ENCODE measurements at places on chromosomes 5 and 9.

DNA sequence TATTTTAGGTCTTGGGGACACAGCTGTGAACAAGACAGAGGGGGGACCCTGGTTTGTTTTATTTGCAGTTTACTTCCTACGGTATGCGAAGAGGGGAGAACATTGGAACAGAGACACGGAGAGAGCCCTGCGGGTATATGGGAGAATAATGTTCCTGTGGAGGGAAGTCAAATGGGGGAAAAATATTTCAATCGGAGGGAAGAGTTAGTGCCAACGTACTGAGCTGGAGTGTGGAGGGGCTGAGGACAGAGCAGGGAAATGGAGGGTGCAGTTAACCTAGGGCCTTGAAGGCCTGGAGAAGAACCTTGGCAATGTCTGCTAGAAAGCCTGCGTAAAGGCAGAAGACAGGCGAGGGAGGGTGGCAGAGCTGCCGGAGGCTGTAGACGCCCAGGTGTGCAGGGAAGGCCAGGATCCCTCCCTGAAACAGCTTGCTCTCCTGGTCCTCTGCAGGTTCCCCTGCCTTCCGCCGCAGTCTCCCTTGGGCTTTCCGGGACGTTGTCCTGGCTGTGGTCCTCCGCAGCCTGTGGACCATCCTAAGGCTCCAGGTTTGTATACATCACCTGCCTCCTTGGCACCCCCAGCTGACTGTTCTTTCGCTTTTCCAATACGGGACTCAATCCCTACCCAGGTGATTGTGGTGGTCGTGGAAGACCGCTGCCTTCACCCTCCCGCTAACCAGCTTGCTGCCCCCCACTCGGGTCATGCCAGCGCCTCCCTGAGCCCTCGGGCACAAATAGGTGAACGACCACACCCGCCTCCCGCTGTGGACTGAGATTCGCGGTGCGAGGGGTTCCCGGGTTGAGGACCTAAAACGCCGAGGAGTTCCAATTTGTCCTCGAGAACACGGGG, 1.9 kb upstream of the RACK1 start:
- peaks cover 86% of the 10 kb centered on the region for H3K4me1 ChIP-seq
- H3K27me3 ChIP-seq, result no peaks in the 10 kb centered on the region
- H3K27ac ChIP-seq, result peak overlapping the region; percentile 94
- H3K4me3 ChIP-seq, result peak overlapping the region; percentile 78

- H3K4me1 ChIP-seq, result no peaks in the 10 kb centered on the region
- H3K4me3 ChIP-seq, result no peak overlapping the region
- no peaks in the 10 kb centered on the region for H3K36me3 ChIP-seq
- H3K27me3 ChIP-seq, result no peaks in the 10 kb centered on the region
Measured at GRCh38 chr9:115674091-115674490, 479.5 kb upstream of the PAPPA start.

DNA sequence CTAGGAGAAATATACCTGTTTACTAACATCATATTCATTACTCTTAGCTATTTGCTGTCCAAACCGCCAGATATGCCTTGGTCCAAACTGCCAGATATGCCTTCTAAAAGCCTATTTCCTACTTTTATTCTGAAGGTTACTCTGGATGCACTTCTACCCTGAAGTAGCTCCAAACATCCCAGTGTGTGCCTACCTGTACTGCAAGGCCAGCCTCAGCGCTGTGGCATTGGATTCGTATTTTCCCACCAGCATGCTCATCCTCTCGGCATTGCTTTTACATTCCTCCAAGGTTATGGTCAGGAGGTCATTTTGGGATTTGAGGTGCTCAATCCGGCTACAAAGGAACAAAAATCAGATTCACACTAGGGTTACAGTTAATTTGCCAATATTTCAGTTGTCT, 94.3 kb downstream of the DCP2 start:
- DNase-seq, result no peak
- no peak overlapping the region for H3K27ac ChIP-seq
- peaks cover 7% of the 10 kb centered on the region for H3K4me1 ChIP-seq
- H3K27me3 ChIP-seq, result no peaks in the 10 kb centered on the region
- H3K4me3 ChIP-seq, result no peak overlapping the region

DNA sequence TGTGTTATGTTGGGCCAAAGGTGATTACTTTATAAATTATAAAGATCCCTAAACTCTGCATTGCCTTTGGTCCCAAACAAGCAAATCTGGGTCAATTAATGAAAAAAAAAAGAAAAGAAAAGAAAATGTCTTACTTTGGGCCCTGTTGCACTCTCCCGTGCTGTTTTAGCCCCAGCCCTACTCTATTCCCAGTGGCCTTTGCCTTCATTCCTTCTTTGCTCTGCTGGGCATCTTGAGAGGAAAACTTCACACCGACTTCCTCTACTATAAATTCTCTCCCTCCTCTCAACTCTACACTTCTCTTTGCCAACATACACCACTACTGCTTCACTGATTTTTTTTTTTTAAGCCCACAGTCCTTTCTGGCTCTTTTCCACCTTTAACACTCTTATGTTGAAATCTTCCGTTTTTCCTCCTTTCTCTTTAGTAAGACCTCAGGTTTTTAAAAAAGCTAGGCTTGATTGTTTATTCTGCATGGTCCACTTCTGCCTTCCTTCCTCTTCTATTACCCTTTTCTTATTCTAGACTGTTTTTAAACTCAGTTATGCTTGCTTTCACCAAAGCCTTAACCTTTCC, 4.5 kb upstream of the MSMP start:
- H3K27ac ChIP-seq, result peak overlapping the region; percentile 89
- no peak overlapping the region for H3K4me3 ChIP-seq
- no peaks in the 10 kb centered on the region for H3K27me3 ChIP-seq
- DNase-seq, result no peak

DNA sequence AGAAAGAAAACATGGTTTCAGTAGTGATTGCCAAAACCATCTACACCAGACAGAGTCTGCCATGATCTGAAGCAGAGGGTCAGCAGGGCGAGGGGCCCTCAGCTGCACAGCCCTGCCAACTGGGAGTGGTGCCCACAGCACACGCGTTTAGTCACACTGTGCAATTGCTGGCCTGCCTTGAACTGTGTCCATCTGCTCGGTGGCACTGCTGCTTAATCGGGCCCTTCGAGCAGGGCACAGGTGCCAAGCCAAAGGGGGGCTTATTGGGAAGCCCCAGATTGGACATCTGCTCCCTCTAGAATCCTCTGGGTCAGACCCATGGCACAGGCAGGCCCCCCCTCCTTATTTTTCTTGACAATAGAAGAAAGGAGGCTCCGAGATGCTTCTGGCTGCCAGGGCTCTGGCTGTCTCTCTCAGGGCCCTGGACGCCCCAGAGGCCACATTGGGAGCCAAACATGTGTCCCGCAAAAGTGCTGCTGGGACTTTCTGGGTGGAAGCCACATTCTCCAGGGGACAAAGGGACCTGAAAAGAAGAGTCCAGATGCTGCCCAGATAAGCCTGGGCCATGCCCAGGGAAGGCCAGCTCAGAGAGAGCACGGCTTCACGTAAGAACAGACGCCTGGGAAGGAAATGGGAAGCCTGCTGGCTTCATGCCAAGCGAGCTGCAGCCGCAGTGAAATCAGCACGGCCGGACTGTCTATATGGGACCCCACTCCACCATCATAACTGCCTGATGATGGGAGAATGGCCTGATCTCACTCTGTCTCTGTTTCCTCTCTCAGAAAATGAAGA, 349.2 kb downstream of the GADD45G start:
- peaks cover 4% of the 10 kb centered on the region for H3K4me1 ChIP-seq
- no peak for DNase-seq
- no peak overlapping the region for H3K27ac ChIP-seq
- no peaks in the 10 kb centered on the region for H3K36me3 ChIP-seq
- H3K4me3 ChIP-seq, result no peak overlapping the region

GRCh38 chr9:117021906-117022305, 334.8 kb downstream of the TRIM32 start:
- H3K27me3 ChIP-seq, result no peaks in the 10 kb centered on the region
- DNase-seq, result no peak
- H3K4me3 ChIP-seq, result no peak overlapping the region
- no peak overlapping the region for H3K27ac ChIP-seq

DNA sequence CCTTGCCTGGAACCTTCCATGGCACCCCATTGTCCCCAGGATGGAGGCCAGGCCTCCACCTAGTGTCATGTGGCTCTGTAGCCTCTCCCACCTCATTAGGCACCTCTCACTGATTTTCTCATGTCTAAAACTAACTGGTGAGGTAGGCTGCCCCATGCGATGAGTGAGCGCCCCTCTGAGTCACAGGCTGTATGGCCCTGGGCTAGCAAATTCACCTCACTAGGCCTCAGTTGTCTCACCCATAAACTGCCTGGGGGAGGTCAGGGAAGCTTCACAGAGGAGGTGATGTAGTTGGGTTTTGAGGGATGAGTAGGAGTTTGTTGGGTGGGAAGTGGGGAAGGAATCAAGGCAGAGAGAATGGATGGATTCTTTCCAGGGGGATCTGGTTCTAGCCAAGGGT, 8.8 kb downstream of the RXRA start:
- peaks cover 95% of the 10 kb centered on the region for H3K4me1 ChIP-seq
- no peak for DNase-seq
- no peak overlapping the region for H3K4me3 ChIP-seq
- no peak overlapping the region for H3K27ac ChIP-seq
- no peaks in the 10 kb centered on the region for H3K36me3 ChIP-seq

- peak; percentile 30 for DNase-seq
- H3K27me3 ChIP-seq, result no peaks in the 10 kb centered on the region
- no peak overlapping the region for H3K27ac ChIP-seq
- H3K4me3 ChIP-seq, result no peak overlapping the region
Measured at GRCh38 chr9:92745331-92745730, 19.3 kb downstream of the BICD2 start.

DNA sequence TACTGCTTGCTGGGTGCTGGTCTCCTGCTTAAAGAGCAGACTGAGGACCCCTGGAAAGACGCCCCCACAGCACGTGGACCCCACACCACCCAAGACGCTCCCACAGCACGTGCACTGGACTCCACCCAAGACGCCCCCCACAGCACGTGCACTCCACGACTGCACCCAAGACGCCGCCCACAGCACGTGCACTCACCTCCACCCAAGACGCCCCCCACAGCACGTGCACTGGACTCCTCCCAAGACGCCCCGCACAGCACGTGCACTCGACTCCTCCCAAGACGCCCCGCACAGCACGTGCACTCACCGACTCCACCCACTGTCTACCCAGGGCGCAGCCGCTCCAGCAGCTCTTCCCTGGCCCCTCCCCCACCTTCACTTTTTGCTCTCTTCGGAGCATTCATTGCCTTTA, 50.5 kb downstream of the EHMT1 start:
- no peaks in the 10 kb centered on the region for H3K27me3 ChIP-seq
- no peak overlapping the region for H3K27ac ChIP-seq

- H3K36me3 ChIP-seq, result no peaks in the 10 kb centered on the region
- H3K27me3 ChIP-seq, result peaks cover 51% of the 10 kb centered on the region
- DNase-seq, result peak; percentile 82
- peak within 1 kb of the TSS; percentile 10 for H3K4me3 ChIP-seq
- peaks cover 2% of the 10 kb centered on the region for H3K4me1 ChIP-seq
Measured at GRCh38 chr5:73120222-73121118, at the start of gene TMEM171. TSS of gene TMEM171 (plus strand) at chr5:73120575. CDS start at chr5:73123374, 2,799 bp downstream.

GRCh38 chr5:75536694-75537360, 25.1 kb downstream of the POLK start:
- H3K27ac ChIP-seq, result no peak overlapping the region
- DNase-seq, result peak; percentile 80
- no peaks in the 10 kb centered on the region for H3K36me3 ChIP-seq
- H3K4me1 ChIP-seq, result peaks cover 26% of the 10 kb centered on the region

- DNase-seq, result no peak
- no peaks in the 10 kb centered on the region for H3K4me1 ChIP-seq
- H3K4me3 ChIP-seq, result no peak overlapping the region
- H3K27me3 ChIP-seq, result no peaks in the 10 kb centered on the region
Measured at GRCh38 chr9:8863886-8864544, 1064.4 kb upstream of the DMAC1 start.

DNA sequence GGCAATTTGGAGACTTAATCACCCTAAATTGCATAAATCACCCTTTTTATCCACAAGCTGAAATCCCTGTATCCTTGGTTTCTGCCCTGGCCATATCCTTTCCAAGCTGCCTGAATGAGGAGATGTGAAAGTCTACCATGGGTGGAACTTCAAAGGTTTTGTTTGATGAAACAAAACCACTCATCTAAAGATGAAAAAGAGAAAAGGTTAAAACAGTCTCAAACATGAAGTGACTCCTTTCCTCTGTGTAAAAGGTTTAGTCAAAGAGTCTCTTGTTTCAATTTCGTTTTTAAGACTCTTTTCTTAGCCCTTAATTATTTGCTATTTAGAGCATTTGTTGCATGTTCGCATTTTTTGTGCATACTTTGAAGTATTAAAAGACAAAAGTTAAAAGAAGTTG, 11.2 kb downstream of the SLC45A2 start:
- no peaks in the 10 kb centered on the region for H3K36me3 ChIP-seq
- no peaks in the 10 kb centered on the region for H3K27me3 ChIP-seq
- H3K27ac ChIP-seq, result no peak overlapping the region
- no peaks in the 10 kb centered on the region for H3K4me1 ChIP-seq

DNA sequence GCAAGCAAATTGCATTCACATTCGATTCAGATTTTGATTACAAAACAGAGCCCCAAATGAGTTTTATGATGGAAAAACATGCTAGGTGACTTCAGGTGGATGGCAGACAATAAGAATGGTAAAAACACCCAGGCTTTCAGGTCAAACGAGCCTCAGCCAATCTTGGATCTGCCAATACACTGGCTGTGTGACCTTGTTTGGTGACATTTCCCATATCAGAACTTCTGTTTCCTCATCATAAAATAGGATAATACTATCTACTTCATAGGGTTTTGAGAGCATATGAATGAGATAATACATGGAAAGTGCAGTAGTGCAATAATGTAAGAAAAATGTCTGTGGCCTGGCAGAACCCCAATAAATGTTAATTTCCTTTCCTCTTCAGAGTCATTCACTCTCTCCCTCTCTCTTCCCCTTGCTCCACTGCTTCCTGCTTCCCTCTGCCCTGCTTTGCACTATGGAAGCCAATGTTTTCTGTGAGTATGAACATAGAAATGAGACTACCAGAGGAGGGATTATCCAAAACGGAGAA, 54.7 kb downstream of the SH3RF2 start:
- H3K27ac ChIP-seq, result no peak overlapping the region
- no peaks in the 10 kb centered on the region for H3K36me3 ChIP-seq
- no peak overlapping the region for H3K4me3 ChIP-seq
- H3K27me3 ChIP-seq, result no peaks in the 10 kb centered on the region
- no peak for DNase-seq

GRCh38 chr9:136154943-136155342, 36.3 kb upstream of the TMEM250 start:
- H3K4me3 ChIP-seq, result no peak overlapping the region
- peaks cover 22% of the 10 kb centered on the region for H3K27me3 ChIP-seq
- no peak for DNase-seq
- no peaks in the 10 kb centered on the region for H3K36me3 ChIP-seq

Data from spleen (tissue), 13 donors.